SK-N-SH (cell line): ENCODE measurements at places on chromosomes 6 and 20.

DNA sequence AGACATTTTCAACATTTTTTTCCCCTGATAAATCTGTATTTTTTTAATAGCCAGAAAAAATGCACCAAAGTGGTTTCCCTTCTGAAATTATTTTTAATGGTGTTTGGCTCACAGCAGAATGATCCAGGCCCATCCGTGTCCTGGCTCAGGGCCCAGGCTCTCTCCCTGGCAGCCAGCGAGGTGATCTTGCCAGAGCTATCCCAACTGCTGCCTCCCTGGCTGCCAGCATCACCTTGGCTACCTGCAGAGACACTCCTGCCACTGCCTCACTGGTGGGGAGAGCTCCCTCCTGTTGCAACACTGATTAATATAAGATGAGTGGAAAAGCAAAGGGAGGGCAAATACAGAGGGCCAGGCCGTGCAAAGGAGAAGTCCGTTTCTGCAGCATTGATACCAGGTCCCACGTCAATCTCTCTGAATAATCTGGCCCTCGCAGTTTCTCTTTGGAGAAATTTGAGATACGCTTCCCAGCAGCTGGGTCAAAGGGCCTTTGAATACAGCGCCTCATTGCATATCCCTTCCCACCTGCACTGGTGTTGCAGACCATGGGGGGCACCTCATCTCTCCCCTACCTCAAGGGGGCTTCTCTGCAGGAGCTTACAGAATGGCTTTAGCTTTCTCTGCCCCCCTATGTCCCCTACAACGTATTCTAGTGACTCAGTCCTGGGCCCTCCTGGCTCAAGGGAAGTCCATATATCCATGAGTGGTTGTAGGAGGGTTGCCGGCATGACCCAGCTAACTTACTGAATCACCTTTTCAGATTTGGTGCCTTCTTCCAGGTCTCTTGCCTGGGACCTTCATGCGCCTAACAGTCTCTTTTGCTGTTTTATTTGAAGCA, 12.8 kb upstream of the DSTN start:
- H3K4me1 ChIP-seq = peaks cover 7% of the 10 kb centered on the region; the same call in 1 of the 2 replicates
- DNase-seq = peak; percentile 53
- H3K36me3 ChIP-seq = no peaks in the 10 kb centered on the region
- no peaks in the 10 kb centered on the region for H3K27me3 ChIP-seq
- H3K27ac ChIP-seq = peak overlapping the region; percentile 100

DNA sequence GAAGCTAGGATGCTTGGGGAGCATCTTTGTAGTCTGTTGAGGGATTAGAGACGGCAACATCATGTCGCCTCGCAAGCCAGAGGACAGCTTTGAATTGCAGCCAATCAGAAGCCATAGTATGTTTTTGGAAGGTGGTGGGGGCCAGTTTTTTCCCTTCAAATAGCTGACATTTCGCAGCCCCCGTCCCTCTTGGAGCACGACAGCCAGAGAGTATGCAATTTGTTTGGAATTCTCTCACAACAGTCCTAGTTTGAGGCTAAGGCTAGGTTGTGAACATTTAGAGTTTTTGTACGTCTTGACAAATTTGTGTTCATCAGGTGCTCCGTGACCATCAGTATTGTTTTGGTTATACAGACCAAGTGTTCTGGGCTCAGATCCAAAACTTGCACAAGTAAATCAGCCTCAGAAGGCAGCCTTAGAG, 83.3 kb downstream of the PLCB1 start:
- H3K4me3 ChIP-seq = no peak overlapping the region
- H3K4me1 ChIP-seq = peaks cover 3% of the 10 kb centered on the region; the same call in 1 of the 2 replicates

DNA sequence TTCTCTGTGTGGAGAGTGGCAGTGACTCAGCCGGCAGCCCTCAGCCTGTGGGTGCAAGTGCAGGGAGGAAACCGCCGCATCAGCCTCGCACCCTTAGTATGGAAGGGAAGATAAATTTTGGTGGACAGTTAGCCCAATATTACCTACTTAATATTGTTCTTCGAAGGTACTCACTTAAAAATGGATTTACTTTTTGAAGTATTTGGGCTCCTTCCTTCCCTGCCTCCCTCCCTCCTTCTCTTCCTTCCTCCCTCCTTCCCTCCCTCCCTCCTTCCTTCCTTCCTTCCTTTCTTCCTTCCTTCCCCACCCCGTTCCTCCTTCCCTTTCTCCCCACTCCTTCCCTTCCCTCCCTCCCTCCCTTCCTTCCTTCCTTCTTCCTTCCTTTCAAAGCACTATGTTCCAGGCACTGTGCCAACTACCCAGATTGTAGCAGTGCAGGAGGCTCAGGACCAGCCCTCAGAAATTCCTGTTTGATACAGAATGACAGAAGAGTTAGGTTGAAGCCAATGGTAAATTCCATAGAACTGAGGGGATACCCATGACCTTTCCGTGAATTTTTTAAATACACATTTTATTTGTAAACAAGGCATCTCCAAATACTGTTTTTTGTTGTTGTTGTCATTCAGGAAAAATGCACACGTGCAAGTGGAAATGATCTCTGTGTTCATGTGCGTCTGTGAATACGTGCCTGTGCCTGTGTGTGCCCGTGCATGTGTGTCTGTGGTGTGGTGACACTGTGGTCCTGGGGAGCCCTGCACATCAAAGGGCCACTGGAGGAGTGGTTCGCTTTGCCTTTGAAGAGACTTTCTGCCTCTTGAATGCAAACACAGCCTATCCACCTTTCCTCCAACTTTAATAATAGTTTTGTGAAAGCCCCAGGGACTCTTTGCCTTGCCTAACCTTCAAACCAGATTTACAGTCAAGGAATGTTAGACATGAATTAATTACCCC, 141.7 kb downstream of the EDN3 start:
- no peaks in the 10 kb centered on the region for H3K27me3 ChIP-seq
- DNase-seq = peak; percentile 44
- H3K4me1 ChIP-seq = peaks cover 9% of the 10 kb centered on the region; the same call in 1 of the 2 replicates
- no peaks in the 10 kb centered on the region for H3K36me3 ChIP-seq

DNA sequence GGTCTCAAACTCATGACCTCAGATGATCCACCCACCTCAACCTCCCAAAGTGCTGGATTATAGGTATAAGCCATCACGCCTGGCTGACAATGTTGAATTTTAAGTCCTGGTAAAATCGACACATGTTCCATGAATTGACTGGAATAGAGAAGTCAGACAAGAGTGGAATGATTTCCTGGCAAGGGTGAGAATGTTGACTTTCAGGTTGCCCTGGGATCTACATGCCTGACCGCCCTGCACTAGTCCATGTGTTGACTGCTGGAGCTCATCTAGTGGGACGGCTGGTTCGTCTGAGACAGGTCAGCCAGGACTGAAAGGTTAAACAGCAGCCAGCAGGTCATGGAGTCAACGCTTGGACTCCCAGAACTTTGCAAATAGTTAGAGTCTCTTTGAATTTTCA, 88.8 kb downstream of the SASH1 start:
- peaks cover 7% of the 10 kb centered on the region for H3K36me3 ChIP-seq
- no peak overlapping the region for H3K4me3 ChIP-seq

DNA sequence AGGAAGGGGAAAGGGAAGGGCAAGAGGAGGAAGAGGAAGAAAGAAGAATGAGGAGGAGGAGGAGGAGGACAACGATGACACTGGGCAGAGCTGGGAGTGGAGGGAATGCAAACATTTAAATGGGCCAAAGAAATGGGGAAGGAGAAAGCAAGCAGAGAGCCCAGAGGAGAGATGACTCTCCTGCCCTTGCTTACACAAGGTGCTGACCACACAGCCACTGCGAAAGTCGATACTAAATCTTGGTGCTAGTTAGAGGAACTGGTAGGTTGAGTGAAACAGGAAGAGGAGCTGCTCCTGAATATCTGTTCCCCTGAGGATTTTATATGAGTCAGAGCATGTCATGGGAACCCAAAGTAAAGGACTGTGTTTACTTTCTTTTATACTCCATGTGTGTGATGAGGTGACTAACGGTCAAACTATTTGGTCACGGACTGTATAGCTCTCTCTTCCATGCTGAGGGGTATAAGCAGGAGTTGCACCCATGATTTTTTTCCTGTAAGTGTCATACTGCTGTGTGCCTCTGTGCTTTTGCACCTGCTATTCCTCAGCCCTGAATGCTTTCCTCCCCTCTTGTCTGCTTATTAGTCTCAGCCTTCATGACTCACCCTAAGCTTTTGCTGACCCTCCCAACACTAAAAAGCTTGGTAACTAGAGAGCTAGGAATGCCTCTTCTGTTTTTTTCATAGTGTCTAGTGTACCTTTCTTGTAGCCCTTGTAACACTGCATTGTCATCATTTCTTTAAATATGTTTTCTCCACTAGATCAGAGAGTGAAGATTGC, 9.5 kb upstream of the PAQR8 start:
- H3K27me3 ChIP-seq = no peaks in the 10 kb centered on the region
- H3K36me3 ChIP-seq = no peaks in the 10 kb centered on the region
- no peak overlapping the region for H3K27ac ChIP-seq
- DNase-seq = no peak
- H3K4me3 ChIP-seq = no peak overlapping the region

- H3K4me1 ChIP-seq = peaks cover 5% of the 10 kb centered on the region
- H3K27me3 ChIP-seq = no peaks in the 10 kb centered on the region
These were observed 46.8 kb downstream of the B4GALT5 start for GRCh38 chr20:49666911-49667310.

- no peaks in the 10 kb centered on the region for H3K36me3 ChIP-seq
- no peak overlapping the region for H3K27ac ChIP-seq
- no peak overlapping the region for H3K4me3 ChIP-seq
- H3K4me1 ChIP-seq = no peaks in the 10 kb centered on the region
- DNase-seq = no peak
These were observed 747.1 kb upstream of the ADGRB3 start for GRCh38 chr6:67887747-67888545.

- no peaks in the 10 kb centered on the region for H3K27me3 ChIP-seq
- no peaks in the 10 kb centered on the region for H3K36me3 ChIP-seq
- no peak overlapping the region for H3K4me3 ChIP-seq
- peaks cover under 1% of the 10 kb centered on the region; the same call in 1 of the 2 replicates for H3K4me1 ChIP-seq
These were observed 29.9 kb downstream of the SGK1 start for GRCh38 chr6:134287859-134288537.

DNA sequence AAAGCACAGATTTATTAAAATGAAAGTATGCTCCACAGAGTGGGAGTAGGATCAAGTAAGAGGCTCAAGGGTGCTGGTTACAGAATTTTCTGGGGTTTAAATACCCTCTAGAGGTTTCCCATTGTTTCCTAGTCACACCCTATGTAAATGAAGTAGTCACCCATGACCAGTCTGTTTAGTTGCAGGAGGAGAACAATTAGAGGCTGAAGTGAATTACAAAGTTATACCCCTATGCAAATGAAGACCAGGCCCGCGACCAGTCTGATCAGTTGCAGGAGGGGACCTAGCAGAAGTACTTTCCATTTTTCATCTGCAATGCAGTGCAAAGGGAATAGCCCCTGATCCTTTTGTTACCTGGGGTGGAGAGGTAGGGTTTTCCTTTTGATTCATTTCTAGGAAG, 11.8 kb upstream of the FILIP1 start:
- no peak for DNase-seq
- no peak overlapping the region for H3K27ac ChIP-seq
- no peaks in the 10 kb centered on the region for H3K36me3 ChIP-seq
- H3K4me3 ChIP-seq = no peak overlapping the region

- H3K4me3 ChIP-seq = peak overlapping the region; percentile 0; the same call in 1 of the 2 replicates
- no peak overlapping the region for H3K27ac ChIP-seq
- DNase-seq = no peak
These were observed 222.2 kb downstream of the LY86 start for GRCh38 chr6:6810727-6811126.

GRCh38 chr20:51712501-51713212, 55.5 kb downstream of the ATP9A start:
- H3K4me3 ChIP-seq = no peak overlapping the region
- H3K27ac ChIP-seq = no peak overlapping the region
- H3K36me3 ChIP-seq = no peaks in the 10 kb centered on the region
- no peaks in the 10 kb centered on the region for H3K27me3 ChIP-seq
- peaks cover 9% of the 10 kb centered on the region for H3K4me1 ChIP-seq
- peak; percentile 35 for DNase-seq

- no peaks in the 10 kb centered on the region for H3K36me3 ChIP-seq
- no peak for DNase-seq
- no peak overlapping the region for H3K27ac ChIP-seq
- no peak overlapping the region for H3K4me3 ChIP-seq
- H3K4me1 ChIP-seq = no peaks in the 10 kb centered on the region
- H3K27me3 ChIP-seq = no peaks in the 10 kb centered on the region
These were observed 17.5 kb downstream of the ACSS1 start for GRCh38 chr20:25040438-25040831.

DNA sequence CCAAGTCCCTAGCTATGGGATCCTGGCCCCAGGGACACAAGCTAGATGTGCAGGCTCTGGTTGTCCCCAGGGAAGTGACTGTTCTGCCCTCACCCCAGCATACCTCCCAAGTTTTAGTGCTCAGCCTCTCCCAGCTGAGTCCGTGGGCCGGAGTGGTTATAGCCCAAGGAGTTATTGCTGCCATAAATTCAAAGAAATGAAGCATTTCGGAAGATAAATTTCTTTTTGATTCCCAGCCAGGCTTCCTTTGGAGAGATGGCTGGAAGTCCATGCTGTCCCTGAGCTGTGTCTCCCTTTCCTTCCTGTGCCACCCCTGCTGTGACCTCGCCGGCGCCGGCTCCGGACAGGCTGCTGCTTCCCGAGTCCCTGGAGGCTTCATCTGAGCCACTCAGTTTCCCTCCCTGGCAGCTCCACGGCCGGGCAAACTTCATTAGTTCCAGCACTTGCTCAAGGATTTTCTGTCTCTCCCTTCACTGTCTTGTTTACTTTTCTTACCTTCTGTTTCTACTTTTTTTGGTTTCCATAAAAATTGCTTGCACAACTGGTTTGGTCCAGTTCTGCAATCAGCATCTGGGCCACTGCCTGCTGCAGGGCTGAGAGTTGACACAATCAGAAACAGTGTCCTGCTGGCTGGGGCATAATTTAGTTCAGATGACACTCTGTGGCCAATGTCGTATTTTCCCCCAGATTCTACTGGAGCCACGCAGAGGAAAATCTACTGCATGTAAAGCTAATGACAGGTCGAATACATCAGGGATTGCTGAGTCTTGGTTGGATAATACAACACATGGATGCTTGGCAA, 225.5 kb downstream of the SYNDIG1 start:
- H3K4me3 ChIP-seq = no peak overlapping the region
- H3K4me1 ChIP-seq = no peaks in the 10 kb centered on the region; the same call in 1 of the 2 replicates
- H3K36me3 ChIP-seq = no peaks in the 10 kb centered on the region
- peak; percentile 21 for DNase-seq

GRCh38 chr20:34549291-34549928, 9.1 kb upstream of the MAP1LC3A start:
- H3K4me3 ChIP-seq = no peak overlapping the region
- no peak for DNase-seq
- H3K27ac ChIP-seq = no peak overlapping the region
- no peaks in the 10 kb centered on the region for H3K36me3 ChIP-seq
- no peaks in the 10 kb centered on the region for H3K27me3 ChIP-seq

DNA sequence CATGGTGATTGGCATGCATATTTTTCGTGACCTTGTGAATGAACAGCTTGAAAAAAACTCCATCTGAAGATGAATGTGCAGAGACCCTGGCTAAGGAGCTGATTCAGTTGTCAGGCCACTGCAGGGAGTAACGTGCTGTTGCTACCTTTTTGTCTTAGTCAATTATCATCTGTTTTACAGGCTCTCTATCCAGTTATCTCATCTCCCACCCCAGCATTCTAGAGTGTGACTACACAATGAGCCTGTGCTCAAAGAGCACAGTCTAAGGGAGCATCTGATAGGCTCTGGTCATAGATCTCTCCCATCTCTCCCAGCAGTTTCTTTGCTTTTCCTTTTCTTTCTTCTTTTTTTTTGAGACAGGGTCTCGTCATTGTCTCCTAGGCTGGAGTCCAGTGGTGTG, 45.5 kb downstream of the NDRG3 start:
- no peaks in the 10 kb centered on the region for H3K4me1 ChIP-seq
- H3K36me3 ChIP-seq = no peaks in the 10 kb centered on the region
- no peak overlapping the region for H3K4me3 ChIP-seq
- H3K27ac ChIP-seq = no peak overlapping the region
- no peaks in the 10 kb centered on the region for H3K27me3 ChIP-seq
